Neural progenitor cell (in vitro differentiated cells): ENCODE measurements at places on chromosomes 12 and 14.

GRCh38 chr14:54737132-54737711, 165.4 kb downstream of the GCH1 start:
- no peaks in the 10 kb centered on the region for H3K27me3 ChIP-seq
- DNase-seq, result no peak
- H3K4me1 ChIP-seq, result no peaks in the 10 kb centered on the region

DNA sequence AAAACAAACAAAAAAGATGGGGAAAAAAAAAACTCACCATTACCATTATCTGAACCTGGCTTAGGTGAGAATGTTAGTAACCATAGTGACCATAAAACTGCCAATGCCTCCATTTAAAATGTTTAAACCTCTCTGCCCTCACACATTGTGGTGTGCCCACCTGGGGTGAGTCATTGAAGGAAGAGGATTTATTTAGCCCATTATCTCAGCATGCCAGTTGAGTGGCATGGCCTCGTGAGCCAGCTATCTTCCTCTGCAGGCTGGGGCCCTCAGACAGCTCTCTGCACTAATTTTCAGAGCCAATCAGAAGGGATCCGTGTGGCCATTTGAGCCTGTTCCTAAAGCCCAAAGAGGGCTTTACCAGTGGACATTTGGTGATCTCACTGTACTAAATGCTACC, 81.8 kb upstream of the CCDC198 start:
- no peaks in the 10 kb centered on the region for H3K36me3 ChIP-seq
- no peaks in the 10 kb centered on the region for H3K27me3 ChIP-seq
- H3K4me1 ChIP-seq, result peaks cover 7% of the 10 kb centered on the region
- H3K27ac ChIP-seq, result no peak overlapping the region
- H3K4me3 ChIP-seq, result no peak overlapping the region

GRCh38 chr12:56071648-56072047, 8.3 kb upstream of the ERBB3 start:
- H3K36me3 ChIP-seq, result no peaks in the 10 kb centered on the region
- no peak overlapping the region for H3K27ac ChIP-seq
- H3K27me3 ChIP-seq, result no peaks in the 10 kb centered on the region
- H3K4me3 ChIP-seq, result no peak overlapping the region
- H3K4me1 ChIP-seq, result no peaks in the 10 kb centered on the region
- no peak for DNase-seq

- no peak within 1 kb of the TSS for H3K27ac ChIP-seq
- peak within 1 kb of the TSS; percentile 59 for H3K4me3 ChIP-seq
- H3K36me3 ChIP-seq, result no peaks in the 10 kb centered on the region
- peaks cover 21% of the 10 kb centered on the region for H3K4me1 ChIP-seq
These were observed at the start of gene SYNE3 for GRCh38 chr14:95516554-95517181. Gene SYNE3, minus strand, starts transcription at chr14:95516650. Its CDS starts 40,829 bp downstream, at chr14:95475821.

- no peaks in the 10 kb centered on the region for H3K36me3 ChIP-seq
- no peak overlapping the region for H3K4me3 ChIP-seq
- H3K27ac ChIP-seq, result no peak overlapping the region
- H3K27me3 ChIP-seq, result no peaks in the 10 kb centered on the region
- no peaks in the 10 kb centered on the region for H3K4me1 ChIP-seq
- no peak for DNase-seq
These were observed 435.8 kb downstream of the NRXN3 start for GRCh38 chr14:78605897-78606500.

DNA sequence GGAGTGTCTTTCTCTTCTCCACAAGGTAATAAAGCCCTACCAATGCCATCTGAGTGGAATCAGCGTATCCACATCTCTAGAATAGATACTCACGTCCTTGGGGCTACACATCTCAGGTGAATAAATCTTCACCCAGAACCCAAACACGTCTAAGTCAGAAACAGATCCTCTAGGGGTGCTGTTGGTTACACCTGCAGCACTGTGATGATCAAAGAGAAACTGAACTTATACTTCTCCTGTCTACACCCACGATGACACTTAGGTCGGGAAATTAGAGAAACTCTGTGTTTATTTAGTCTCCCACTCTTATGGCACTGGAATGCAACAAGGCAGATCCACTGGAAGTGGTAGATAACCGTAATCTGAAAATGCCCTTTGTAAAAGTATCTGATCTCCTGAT, 46.2 kb downstream of the WIF1 start:
- H3K27me3 ChIP-seq, result no peaks in the 10 kb centered on the region
- H3K27ac ChIP-seq, result no peak overlapping the region
- no peak overlapping the region for H3K4me3 ChIP-seq

GRCh38 chr12:3255057-3255456, 177.9 kb downstream of the TSPAN9 start:
- no peaks in the 10 kb centered on the region for H3K27me3 ChIP-seq
- no peak for DNase-seq
- no peaks in the 10 kb centered on the region for H3K36me3 ChIP-seq
- H3K4me3 ChIP-seq, result no peak overlapping the region
- H3K4me1 ChIP-seq, result peaks cover 17% of the 10 kb centered on the region
- H3K27ac ChIP-seq, result no peak overlapping the region

DNA sequence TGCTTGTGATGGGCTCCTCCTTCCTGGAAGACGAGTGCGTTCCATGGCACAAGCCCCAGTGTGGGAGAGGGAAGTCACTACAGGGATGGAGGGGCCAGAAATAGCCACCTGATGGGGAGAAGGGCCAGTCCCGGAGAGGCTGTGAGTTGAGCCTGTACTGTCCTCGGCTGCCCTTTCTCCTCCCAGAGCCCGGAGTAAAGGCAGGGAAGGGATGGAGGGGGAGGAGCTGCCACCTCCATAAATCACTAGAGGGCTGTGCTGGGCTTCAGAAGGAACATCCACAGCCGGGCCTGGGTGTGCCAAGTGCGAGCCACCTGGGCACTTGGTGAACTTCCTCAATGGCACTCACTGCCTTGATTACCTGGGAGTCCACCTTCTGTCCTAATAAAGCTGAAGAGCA, 110.1 kb downstream of the RBM19 start:
- no peaks in the 10 kb centered on the region for H3K36me3 ChIP-seq
- no peak for DNase-seq
- H3K4me3 ChIP-seq, result no peak overlapping the region
